NCI-H2081 (cell line): ENCODE measurements at places on chromosomes 11 and 22.

DNA sequence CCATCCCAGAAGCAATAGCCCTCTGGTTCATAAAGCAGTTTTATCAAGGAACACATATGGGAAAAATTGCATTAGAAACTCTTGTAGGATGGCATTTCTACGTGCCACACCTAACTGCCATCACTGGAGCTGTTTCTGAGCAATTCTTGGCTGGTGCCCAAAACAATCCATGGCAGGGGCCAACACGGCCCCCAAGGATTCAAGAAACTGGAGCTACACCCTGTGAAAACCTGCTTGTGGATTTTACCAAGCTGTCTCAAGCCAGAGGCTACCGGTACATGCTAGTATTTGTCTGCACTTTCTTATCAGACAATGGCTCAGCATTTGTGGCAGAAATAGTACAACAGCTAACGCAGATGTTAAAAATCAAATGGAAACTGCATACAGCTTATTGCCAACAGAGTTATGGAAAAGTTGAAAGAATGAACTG is 42.4 kb upstream of the GLYAT start:
- no peak for DNase-seq

DNA sequence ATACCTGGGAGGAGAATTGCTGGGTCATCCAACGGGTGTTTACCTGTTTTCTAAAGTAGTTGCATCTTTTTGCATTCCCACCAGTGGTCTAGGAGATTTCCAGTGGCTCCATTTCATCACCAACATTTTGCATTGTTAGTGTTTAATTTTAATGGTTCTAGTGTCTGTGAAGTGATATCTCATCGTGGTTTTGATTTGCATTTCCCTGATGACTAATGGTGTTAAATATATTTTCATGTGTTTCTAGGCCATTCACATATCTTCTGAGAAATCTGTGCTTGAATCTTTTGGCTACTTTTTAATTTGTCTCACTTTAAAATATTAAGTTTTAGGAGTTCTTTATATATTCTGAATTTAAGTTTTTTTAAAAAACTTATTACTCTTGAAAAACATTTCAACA is 439.6 kb downstream of the TMEM135 start:
- no peak for DNase-seq

GRCh38 chr22:36323182-36323854 is 64.4 kb downstream of the MYH9 start:
- DNase-seq: no peak

- DNase-seq: no peak
These were observed 6.0 kb downstream of the SCARF2 start for GRCh38 chr22:20431511-20432192.

GRCh38 chr11:12251666-12252560 is 125.5 kb upstream of the PARVA start:
- peak; percentile 50 for DNase-seq

GRCh38 chr11:93589347-93589746 is 46.2 kb upstream of the SMCO4 start:
- DNase-seq: no peak

- DNase-seq: no peak
These were observed 91.6 kb downstream of the ATXN10 start for GRCh38 chr22:45763236-45763624.

- no peak for DNase-seq
These were observed 39.5 kb upstream of the GCAT start for GRCh38 chr22:37768273-37768672.

GRCh38 chr11:12184699-12185098 is 74.3 kb downstream of the MICAL2 start:
- DNase-seq: no peak

GRCh38 chr11:32779136-32779535 is 15.3 kb downstream of the CCDC73 start:
- DNase-seq: no peak

DNA sequence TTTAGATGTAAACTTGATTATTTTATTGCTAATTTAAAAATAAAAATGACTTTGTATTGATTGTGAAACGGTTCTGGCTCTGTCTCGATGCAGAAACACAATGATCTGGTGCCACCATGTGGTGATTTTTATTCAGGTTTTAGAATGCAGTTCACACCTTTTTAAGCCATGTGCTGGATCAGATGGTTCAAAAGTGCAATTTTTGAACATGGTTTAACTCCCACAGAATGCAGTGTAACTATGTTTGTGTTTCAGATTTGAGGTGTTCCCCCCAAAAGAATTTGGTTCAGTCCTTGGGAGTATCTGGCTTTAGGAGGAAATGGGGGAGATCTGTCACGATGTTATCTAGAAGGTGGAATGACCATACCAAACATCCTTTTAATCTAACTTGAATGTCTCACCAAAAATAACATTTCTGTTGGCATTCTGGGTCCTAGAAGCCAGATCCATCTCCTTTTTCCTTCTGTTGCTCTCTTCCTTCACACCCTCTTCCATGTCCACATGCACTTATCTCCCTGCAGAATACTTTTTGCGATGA is 7.9 kb downstream of the MRPL16 start:
- DNase-seq: peak; percentile 57

GRCh38 chr11:111733016-111733415 is 33.2 kb downstream of the PPP2R1B start:
- DNase-seq: no peak

DNA sequence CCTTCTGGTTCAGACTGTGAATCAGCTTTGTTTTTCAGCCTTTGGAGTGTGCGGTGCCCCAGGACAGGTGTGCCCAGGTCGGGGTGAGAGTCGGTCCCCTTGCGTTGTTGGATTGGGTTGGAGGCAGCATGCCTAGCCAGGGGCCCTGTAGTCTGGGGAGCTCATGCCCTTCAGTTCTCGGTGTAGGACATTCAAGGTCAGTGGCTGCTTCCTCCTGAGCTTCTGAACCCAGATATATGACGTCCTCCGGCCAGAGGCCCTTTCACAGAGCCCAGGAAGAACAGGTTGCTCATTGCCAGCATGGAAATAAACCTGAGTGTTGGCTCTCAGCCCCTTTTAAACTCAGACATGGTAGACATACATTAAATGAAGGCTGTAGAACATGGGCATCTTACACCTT is 2.7 kb downstream of the CSRP3 start:
- no peak for DNase-seq

DNA sequence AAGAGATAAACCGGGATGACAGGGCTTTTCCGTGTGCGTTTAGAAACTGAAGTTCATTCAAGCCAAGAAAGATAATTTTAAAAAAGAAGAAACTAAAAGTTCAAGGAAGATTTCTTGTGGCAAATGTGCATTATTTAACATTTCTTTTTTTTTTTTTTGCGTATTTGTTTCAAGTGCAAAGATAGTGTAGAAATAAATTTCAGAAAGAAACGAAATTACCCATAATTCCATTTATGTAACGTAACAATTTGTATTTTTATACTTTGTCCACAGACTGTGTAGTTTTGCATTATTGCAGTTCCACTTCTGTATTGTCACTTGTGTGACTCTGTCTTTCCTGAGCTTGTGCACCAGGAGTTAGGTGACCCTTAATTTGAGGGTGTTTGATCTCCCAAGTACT is 24.0 kb downstream of the SNAP29 start:
- no peak for DNase-seq

GRCh38 chr11:34468209-34468841 is 29.6 kb downstream of the CAT start:
- no peak for DNase-seq

- no peak for DNase-seq
These were observed 39.9 kb downstream of the PPP2R1B start for GRCh38 chr11:111726301-111726713.

DNA sequence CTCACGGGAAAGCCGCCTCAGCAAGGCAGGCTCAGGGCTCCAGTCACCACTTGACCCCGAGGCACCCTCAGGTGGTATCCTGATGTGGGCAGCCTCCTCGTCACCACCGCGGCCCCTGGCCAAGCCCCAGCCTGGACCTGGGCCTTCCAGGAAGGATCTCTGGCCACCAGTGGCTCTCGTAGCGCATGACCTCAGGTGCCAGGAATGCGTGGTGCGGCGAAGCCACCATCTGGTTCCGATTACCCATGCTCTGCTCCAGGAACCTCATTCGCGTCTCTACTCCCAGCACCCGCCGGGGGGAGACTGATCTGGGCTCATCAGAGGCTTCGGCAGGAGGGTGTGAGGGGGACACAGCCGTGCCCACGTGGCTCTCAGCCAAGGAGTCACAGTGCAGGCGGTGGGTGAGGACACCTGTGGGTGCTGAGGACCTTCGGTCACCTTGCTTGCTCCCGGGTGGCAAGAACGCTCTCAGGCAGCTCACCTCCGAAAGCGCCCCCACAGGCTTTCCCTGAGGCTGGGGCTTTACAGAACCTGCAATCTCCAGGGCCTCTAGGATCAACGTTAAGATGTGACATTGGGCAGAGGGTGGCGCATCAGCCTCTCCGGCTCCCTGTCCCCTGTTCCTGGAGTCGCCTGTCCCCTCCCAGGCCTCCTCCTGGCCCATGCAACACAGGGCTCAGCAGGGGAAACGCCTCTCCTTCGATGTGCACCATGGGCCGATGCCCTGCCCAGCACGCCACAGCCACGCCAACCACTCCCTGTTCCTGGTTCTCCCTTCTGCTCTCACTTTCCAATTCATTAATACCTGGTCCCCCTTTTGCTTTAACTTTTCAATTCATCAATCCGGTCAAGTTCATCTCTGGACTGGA is 39.0 kb downstream of the TBX1 start:
- no peak for DNase-seq

GRCh38 chr11:128157423-128158298 is 429.7 kb downstream of the ETS1 start:
- peak; percentile 81 for DNase-seq

DNA sequence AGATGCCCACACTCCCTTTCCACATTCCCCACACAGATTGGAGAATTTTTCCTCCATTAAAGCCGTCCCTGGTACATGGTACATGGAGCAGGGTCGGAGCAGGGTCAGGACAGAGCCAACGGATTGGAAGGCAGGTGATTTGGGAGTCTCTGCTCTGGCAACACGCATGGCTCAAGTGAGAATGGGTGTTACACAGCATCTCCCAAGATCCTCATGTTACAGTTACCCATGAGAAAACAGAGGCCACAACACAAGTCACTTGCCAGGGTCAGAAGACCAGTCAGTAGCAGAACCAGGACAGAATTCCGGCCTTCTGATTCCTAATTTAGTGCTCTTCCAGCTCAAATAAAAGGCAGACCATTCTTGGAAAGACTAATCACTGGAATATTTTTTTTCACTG is 7.7 kb upstream of the F2 start:
- no peak for DNase-seq

- DNase-seq: no peak
These were observed 15.0 kb downstream of the DENND5A start for GRCh38 chr11:9250139-9250582.

GRCh38 chr11:126317756-126318573 is 14.1 kb downstream of the DCPS start:
- DNase-seq: no peak

- no peak for DNase-seq
These were observed 53.5 kb downstream of the MCAM start for GRCh38 chr11:119263352-119263940.
